ENCODE measurements at places on chromosomes 3 and 15. TPM values are rescaled to one million over a fixed set of nuclear protein-coding genes. Genes with fewer than 3 reads are reported as not detected.
A peak's percentile ranks its signal among the peaks of the same experiment; 100 is the strongest.

DNA sequence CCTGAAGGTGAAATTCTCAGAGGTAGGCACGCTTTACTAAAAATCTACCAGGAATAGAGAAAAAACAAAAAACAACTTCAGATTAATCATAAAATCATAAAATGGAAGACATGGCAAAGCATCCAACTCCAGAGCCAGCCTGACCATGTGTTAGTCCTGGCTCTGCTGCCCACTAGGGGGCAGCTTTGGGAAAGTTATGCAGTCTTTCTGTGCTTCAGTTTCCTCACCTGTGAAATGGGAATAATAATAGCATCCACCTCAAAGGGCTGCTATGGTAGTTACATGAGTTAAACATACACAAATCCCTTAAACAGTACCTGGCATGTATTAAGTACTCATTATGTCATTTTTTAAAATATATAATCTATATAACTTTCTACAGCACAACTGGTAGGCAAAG, 52.3 kb downstream of the WNT5A start:
- peak; percentile 20 for DNase-seq

GRCh38 chr3:35724106-35724505, 84.8 kb downstream of the ARPP21 start:
- no peak for DNase-seq

Gene CFAP161
- total RNA-seq, result not detected

- no peak for DNase-seq
These were observed 604.1 kb upstream of the MDFIC2 start for GRCh38 chr3:70916375-70917055.

GRCh38 chr15:60528530-60528929, 49.6 kb upstream of the ICE2 start:
- no peak for DNase-seq

DNA sequence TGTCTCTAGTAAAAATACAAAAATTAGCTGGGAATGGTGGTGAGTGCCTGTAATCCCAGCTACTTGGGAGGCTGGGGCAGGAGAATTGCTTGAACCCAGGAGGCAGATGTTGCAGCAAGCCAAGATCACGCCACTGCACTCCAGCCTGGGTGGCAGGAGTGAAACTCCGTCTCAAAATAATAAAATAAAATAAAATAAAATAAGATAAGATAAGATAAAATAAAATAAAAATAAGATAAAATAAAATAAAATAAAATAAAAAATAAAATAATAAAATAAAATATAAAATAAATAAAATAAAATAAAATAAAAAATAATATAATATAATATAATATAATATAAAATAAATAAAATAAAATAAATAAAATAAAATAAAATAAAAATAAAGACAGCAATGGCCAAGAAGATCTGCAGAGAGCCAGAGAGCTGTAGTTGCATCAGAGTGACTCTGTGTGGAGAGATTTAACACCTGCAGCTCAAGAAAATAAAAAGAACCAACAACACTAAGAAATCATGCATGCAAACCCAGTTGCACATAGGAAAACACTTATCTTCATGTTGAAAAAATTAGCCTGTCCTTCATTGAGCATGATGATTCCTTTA, 25.9 kb downstream of the LIPH start:
- no peak for DNase-seq

Gene PRR20G
- total RNA-seq, result not detected

GRCh38 chr15:98738689-98739401, 90.5 kb downstream of the IGF1R start:
- no peak for DNase-seq

Gene STARD9
- total RNA-seq, result 8.2 TPM

DNA sequence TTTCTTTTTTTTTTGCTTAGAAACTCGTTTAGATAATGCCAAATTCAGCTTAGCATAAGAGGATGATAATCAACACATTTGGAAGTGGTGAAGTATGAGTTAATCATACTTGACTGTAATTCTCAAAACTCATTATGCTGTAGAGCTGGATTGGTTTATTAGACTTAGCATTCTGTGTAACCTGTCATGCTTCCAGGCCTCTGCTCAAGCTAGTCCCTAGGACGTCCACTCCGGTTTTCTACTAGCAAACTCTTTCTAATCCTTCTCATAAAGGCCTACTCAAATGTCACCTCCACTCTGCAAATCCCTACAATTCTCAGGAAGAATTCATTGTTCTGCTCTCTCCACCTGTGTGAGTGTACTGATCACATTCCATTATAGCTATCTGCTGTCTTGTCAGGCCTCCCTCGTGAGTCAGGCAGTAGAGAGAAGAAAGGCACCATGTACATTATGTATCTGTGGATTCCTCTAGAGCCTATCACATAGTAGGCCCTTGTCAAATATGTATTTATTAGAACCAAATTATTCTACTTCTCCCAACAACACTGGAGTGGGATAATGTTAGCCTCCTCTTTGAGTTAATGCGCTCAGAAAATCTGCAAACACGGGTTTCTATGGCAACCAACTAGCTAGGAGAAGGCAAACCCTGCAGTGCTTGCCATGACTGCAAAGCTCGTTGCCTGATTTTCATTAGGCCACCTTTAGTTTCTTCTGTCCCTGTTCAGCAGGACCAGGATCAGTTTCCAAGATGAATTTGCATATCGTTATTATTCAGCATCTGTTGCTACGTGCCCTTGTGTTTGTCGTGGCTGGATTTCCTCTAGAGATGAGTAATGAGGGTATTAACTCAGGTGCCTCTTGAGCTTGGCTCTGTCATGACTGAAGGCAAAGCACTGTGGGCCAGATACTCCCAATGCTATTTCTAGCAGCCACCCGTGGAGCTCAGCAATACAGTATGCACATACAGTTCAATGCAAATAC, 30.7 kb downstream of the ATP13A5 start:
- no peak for DNase-seq

Gene CX3CR1
- total RNA-seq, result 5.5 TPM

DNA sequence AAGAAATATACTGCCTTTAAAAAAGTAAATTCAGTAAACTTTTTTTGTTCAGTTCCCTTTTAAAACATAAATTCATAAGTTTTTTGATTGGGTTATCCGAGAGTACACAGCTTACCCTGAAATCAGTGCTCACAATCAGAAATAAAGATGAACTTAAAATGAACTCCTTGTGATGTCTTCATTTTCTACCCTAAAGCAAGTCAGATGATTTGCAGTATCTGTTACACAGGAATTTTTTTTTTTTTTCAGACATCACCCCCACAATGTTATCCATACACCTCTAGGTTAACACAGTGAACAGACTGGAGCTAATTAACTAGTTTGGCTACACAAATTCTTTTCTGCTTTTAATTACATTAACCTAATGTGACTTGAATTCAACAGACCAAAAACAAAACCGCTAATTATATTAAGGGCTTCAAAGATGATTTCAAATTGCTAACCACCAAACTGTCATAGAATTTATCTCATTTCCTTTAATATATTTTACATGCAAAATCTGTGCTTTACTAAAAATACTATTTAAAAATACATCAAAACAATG, 1042.0 kb downstream of the ROBO1 start:
- no peak for DNase-seq

Gene SNX4
- total RNA-seq, result 34.1 TPM

Gene SUSD5
- total RNA-seq, result not detected

DNA sequence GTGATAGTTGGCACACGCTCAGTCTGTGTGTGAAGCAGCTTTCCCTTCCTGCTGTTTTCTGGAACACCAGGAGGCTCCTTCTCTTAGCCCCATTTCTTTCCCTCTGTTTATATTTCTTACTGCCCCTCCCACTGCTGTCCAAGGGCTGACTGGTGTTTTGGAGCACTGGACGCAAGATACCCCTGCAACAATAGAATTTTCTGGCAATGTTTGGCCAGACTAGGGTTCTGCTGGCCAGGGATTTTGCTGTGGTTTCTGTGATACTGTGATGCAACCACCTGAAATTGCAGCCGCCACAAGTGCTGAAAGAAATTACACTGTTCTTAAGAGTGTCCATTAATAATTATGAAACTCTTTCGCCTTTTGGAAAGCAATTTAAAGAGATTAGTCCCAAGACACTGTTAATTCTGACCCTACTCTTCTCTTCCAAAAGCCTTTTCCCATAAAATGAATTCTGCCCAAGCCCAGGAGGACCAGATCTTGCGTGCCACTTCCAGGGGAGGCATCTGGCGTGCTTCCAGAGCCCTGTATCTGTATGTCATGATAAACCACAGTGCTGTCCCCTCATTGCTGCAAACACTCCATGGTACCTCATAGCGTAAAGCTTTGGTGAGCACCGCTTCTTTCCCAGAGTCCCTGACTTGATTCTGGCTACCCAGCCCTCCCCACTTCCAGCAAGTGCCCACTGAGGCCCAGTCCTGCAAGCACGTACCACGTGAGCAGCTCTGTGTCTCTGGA, 159.4 kb upstream of the CHRM5 start:
- DNase-seq, result no peak

Gene C3orf20
- total RNA-seq, result 0.23 TPM

- no peak for DNase-seq
These were observed 114.8 kb downstream of the DLG1 start for GRCh38 chr3:197183582-197183981.

GRCh38 chr15:100186366-100186765, 155.4 kb downstream of the ADAMTS17 start:
- DNase-seq, result no peak

Gene GDPGP1
- 10.5 TPM for total RNA-seq

Gene ACP3
- not detected for total RNA-seq

DNA sequence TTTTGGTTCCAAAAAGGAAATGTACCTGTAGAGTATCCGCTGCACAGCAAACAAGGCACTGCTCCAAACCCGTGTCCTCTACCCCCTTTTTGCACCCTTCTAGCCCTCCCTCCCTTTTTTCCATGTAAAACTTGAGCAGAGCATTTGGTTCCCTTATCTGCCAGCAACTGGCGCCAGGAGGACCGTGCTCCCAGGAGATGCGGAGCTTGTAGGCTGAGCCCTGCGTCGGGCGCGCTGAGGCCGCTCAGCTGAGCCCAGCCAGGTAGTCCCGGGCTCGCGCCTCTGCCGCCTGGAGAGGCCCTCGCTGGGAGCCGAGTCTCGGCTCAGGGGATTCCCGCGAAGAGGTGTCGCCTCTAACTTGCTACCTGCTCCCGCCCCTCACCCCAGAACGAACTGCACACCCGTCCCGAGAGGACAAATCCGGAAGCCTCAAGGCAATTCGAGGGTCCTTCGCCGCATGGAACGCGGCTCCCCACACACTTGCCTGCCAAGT, 575 bp downstream of the TRPM7 start:
- DNase-seq, result peak; percentile 63

GRCh38 chr3:186467969-186468368, 76.2 kb downstream of the CRYGS start:
- no peak for DNase-seq

Gene GOLGA6A
- not detected for total RNA-seq

DNA sequence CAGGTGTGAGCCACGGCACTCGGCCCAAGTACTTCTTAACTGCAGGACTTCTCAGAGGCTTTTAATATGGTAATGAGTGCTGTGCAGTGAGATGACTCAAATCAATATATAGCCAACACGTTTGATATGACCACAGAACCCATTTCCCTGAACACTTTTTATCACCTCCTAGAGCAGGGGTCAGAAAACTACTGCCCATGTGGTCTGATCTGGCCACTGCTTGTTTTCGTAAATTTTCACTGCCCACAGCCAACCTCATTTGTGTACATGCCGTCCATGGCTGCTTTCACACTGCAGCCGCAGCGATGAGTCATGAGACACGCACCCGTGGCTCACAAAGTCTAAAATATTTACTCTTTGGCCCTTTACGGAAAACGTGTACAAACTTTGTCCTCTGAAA, 179.2 kb downstream of the RORA start:
- DNase-seq, result no peak

DNA sequence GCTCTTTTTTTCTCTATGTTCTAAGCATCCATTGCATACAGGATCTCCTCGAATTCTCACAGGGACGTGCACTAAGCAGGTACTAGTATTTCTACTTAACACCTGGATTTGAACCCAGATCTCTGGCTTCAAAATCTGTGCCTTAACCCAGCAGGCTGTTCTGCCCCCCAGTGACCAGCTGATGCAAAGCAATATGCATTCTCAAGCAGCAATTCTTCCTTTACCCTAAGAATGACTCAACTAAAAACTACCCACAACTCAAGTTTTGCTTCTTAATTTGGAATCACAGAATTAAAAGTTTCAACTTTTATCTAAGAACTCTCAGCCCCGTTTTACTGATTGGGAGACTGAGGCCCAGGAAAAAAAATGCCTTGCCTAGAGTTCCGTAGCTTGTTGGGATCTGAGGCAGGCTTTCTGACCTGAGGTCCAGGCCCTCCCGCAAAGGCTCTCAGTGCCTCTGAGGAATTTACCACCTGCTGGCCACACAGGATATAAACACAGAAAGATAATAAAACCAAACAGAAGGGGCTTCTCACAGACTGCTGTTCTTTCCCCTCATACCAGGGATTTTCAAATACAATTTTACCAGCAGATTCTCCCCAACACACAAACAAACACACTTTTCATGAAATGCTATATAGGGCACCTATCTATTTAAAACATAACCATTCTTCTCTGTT, 115.4 kb upstream of the RAD18 start:
- DNase-seq, result no peak

DNA sequence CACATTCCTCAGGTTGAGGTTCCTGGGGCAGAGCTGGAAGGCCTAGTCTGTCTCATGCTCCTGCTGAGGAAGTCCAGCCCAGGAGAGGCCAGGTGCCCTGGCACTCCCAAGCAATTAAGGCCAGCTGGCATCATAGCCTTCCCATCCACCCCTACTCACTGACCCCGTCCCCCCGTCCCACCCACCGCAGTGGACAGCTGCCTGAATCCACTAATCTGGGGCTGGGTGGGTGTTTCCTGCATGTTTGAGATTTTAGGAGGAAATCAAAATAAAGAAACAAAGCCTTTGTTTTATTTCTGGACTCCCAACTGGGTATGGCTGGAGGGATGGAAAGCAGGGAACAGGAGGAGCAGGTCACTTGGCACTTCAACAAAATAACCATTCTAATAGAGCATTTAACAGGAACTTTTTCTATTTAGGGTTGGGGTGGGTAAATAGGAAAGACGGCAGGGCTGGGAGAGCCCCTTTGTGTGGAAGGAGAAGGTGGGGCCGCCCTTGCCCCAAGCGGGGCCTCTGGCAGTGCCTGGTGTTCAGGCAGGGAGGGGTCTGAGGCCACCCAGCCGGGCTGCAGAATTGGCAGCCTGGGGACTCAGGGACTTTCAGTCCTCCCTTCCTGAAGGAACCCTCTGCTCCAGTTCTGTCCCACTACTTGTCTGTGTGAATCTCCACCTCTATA, 8.5 kb downstream of the MRAS start:
- no peak for DNase-seq

DNA sequence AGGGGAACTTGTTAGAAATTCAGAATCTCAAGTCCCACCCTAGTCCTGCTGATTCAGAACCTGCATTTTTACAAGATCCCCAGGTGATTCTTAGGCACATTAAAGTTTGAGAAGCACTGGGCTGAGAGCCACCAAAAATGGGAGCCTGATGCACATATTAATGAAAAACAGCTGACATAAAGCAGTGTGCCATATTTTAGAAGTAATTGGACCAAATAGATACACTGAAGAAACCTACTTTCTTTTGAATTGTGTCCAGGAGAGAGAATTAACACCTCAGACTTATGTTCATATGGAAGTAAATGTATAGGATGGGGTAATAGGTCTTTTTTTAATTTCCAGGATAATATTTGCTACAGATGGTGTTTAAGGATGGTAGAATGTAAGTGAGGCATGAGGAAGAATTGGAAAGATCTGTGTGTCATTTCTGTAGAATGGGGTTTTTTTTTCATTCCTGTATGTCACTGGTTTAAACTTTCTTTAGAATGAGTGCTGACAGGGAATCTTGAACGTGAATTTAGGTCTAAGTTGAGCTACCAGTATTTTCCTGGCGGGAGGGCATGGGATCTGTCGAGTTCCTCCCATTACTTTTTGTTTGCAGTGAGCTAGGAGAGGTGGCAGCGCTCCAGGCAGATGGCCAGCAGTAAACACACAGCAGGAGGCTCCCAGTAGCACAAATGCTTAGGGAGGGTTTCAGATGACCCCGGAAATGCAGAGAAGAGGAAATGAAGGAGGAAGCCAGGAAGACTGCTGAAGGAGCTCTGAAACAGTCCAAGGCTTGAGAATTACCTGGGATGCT, 185.6 kb downstream of the PLCL2 start:
- DNase-seq, result no peak

All from activated CD4-positive, alpha-beta memory T cell treated with anti-CD3 and anti-CD28 coated beads, Interleukin-2, amount 10 ng/mL, durations not matched to agents 7 days and 5 days (primary cell).